Esophagus squamous epithelium (tissue), 5 donors: ENCODE measurements at places on chromosomes 3 and 15.

DNA sequence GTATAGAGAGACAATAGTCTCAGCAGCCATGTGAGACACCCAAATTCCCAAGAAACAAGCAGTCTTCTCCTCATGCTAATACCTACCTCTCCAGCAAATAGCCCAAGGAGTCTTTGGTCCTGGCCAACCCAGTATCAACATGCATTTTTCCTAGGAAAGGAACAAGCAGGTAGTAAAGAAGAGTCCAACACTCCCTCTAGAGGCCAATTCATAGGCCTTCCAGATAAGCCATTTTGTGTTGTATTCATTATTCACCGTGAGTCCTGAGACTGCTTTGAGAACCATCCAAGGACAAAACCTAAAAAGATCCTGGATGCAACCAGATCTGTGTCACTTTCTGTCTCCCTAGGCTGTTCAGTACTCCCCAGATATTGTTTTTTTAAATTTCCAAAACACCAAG, 63.6 kb upstream of the SNTN start:
- DNase-seq, result no peak

GRCh38 chr15:25179673-25180511, 225.1 kb downstream of the SNRPN start:
- no peak for DNase-seq

DNA sequence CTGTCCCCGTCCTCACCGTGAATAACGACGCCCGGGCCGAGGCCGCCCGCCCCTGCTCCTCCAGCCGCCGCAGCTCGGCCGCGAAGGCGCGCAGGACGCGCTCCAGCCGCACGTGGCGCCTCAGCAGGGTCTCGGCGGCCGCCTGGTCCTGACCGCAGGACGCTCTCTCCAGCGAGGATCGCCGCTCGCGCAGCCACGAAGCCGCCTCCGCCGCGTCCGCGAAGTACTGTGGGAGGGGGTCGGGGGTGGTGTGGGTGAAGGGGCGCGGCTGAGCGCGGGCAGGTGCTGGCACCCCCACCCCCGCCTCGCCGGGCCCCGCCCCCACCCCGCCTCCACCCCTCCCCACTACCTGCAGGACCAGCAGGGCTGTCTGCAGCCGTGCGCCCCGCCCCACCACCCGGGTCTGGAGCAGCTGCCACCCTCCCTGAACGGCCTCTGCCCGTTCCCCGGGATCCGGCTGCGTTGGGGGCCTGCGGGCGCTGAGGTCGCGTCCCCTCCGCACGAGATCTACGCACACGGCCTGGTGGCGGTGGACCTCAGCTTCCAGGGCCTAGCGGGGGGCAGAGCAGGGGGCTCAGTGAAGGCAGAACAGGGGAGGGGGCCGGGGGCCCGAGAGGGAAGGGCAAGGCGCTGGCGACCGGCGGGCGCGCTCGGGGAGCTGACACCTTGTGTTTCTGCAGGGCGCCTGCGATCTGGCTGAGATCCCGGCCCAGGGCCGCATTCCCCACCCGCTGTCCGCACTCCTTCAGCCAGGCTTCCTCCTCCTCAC, 11.7 kb downstream of the SPTBN5 start:
- DNase-seq, result no peak

DNA sequence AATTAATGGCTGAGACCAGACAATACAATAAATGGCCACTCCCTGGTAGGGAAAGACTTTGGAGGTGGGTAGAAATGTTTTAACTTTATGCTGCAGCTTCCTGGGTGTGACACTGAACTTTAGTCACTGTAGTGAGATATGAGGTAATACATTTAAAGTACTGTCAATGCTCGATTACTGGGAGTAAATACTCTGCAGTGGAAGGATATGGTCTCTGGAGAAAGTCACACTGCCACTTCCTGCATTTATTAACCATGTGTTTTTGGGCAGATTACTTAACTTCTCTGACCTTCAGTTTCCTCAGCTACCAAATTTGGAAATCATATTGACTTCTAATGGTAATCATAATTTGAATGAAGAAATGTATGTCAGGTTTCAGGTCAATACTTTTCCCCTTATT, 317.1 kb upstream of the TGFBR2 start:
- DNase-seq, result no peak

- DNase-seq, result no peak
Observed at GRCh38 chr3:30733209-30733608, 126.8 kb downstream of the TGFBR2 start.

- DNase-seq, result no peak
Observed at GRCh38 chr15:75620058-75620820, 5.3 kb downstream of the SNUPN start.

GRCh38 chr3:73427048-73427706, 197.6 kb downstream of the PDZRN3 start:
- DNase-seq, result no peak

GRCh38 chr3:146277953-146278631, 27.2 kb upstream of the PLSCR4 start:
- DNase-seq, result no peak

- DNase-seq, result no peak
Observed at GRCh38 chr3:149199474-149199873, 22.2 kb downstream of the CP start.

DNA sequence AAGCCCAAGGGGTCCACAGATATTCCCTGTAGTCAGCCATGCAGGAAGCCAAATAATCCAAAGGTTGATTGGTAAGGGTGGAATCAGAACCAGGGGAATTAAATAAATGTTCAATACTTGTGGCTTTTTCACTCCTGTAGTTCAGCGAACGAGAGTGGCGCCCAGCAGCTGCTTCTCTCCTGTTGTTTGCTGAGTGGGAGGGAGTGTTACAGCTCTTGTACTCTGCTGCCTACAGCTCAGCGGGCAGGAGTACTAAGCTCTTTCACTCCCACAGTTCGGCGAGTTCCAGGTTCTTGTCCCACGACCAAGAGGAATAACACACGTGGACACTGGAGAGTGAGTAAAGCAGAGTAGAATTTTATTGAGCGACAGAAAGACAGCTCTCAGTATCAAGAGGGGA, 105.9 kb downstream of the MOBP start:
- DNase-seq, result no peak

- no peak for DNase-seq
Observed at GRCh38 chr3:197791892-197792647, 1.0 kb downstream of the LRCH3 start.

DNA sequence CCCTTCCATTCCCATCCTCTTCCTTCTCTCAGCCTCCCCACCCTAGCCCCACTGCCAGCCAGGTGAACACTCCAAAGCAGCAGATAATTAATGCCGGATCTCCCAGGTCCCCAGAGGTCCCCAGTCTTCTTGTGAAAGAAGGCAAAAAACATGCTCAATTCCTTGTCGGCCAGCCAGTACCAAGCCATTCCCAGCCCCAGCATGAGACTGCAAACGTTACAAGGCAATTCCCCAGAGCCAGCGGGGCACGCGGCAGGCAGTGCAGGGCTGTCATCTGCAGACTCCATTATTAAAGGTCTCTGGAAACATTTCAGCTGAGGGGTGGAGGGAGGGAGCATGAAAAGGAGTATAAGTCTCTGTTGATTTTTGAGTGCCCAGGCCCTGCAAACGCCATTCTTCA, 117.8 kb downstream of the XXYLT1 start:
- no peak for DNase-seq

DNA sequence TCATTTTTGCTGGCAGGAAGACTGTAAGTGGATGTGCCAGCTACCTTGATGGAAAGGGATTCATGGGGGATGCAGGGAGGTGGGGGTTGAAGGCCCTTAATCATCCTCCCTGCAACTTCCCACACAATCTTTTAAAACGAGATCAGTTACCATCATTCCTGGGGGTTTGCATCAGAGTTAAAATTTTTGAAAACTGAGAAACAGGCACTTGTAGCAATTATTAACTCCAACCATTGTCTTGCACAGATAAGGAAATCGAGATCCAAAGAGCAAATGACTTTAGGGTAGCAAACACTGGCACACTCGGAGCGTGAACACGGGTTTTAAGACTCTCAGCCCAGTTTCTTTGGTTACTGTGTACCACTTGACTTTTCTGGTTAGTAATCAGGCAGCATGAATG, 41.9 kb downstream of the GPD1L start:
- DNase-seq, result no peak

GRCh38 chr3:74067296-74067695, 442.6 kb upstream of the PDZRN3 start:
- DNase-seq, result no peak

GRCh38 chr3:66472313-66473134, 28.3 kb downstream of the LRIG1 start:
- DNase-seq, result no peak

DNA sequence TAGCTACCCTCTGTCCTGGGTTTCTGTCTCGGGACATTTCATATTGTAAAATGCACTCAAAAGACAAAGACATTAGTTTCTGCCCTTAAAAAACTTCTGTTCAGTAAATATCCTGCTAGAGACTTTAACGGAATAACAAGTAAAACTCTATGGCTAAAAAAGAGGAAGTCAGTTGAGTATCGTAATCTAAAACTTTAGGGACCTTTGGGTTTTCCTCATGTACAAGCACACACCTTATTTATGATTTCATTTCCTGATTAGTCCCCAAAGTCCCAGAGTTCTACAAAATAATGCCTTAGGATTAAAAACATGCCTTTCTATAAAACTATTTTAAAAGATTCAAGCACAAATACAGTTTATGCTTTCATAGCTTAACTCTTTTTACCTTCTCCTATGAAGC, 585.9 kb downstream of the UNC13C start:
- no peak for DNase-seq

- DNase-seq, result no peak
Observed at GRCh38 chr15:65206750-65207149, 4.5 kb downstream of the CILP start.

- no peak for DNase-seq
Observed at GRCh38 chr3:63207066-63207590, 71.0 kb upstream of the SYNPR start.

DNA sequence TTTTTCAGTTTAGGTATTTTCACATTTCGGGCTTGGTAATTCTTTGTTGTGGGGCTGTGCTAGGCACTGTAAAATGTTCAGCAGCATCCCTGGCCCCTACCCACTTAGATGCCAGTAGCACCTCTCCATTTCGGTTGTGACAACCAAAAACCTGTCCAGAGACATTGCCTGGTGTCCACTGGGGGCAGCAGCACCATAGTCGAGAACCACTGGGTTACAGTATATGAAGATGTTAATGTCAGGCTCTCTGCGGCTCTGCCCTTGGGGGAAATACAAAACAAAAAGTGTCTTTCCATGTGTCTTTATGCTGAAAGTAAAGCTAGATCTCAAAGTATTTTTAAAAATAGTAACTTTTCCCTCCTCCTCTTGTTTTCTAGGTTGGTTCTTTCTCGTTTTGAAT, 177.2 kb downstream of the ITPR1 start:
- DNase-seq, result no peak

- no peak for DNase-seq
Observed at GRCh38 chr3:46874430-46874829, 3.1 kb upstream of the PTH1R start.

GRCh38 chr3:167839460-167840134, 104.1 kb downstream of the SERPINI1 start:
- DNase-seq, result no peak

DNA sequence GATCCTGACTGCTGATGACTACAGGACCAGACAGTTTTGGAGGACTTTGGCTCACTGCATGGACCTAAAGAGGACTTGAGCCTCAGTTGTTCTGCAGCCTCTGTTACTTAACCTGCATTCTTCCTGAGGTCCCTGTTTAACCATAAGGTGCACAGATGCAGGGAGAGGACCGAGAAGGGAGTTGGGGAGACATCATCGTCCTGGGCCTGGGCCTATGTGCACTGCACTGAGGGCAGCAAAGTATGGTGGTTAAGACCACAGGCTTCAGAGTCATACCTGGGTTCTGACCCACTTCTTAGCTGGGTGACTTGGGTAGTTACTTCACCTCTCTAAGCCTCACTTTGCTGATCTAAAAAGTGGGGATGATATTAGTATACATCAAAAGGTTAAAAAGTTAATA, 21.9 kb downstream of the KY start:
- no peak for DNase-seq

DNA sequence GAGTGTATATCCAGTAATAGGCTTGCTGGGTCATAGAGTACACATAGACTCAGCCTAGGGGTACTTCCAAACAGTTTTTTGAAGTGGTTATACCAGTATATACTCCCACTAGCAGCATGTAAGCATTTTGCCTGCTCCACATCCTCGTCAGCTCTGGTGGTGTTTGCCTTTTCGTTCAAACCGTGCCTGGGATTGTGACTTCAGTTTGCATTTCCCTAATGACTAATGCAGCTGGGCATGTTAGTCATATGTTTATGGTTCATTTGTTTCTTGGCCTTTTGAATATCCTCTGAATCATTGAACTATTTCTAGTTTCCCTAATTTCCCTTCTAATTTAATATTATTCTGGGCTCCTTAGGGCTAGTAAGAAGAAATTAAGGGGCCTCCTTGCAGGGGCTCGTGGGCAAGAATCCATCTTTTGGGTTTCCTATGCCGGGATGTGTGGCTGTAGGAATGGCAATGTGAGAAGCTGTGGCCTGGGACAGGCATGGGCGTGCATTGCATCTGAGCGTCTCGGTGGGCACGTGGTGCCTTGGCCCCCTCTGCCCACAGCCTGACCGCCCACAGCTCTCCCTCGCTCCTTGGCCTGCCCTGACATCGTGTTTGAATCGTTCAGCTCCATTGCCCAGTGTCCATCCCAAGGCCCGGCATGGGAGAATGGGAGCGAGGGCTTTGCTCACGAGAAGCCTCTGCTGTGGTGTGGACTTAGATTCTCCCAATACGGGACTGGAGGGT, 26.4 kb downstream of the FAH start:
- DNase-seq, result no peak

DNA sequence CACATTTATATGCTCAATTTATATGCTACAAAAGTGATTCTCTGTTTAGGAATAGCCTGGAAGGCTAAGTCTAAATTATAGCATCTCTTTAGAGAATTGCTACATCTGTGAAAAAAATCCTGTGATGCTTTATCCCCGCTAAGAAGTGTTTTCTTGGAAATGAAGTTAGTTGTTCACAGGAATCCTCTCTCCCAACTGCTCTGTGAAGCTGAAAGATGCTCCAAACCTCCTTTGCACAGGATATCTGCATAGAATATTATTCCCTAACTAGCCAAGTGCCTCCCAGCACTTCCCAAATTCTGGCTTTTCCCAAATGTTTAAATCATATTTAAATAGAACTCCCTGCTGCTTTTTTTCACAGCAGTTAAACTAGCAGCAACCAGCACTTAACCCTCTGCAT, 132.2 kb downstream of the SRGAP3 start:
- no peak for DNase-seq

DNA sequence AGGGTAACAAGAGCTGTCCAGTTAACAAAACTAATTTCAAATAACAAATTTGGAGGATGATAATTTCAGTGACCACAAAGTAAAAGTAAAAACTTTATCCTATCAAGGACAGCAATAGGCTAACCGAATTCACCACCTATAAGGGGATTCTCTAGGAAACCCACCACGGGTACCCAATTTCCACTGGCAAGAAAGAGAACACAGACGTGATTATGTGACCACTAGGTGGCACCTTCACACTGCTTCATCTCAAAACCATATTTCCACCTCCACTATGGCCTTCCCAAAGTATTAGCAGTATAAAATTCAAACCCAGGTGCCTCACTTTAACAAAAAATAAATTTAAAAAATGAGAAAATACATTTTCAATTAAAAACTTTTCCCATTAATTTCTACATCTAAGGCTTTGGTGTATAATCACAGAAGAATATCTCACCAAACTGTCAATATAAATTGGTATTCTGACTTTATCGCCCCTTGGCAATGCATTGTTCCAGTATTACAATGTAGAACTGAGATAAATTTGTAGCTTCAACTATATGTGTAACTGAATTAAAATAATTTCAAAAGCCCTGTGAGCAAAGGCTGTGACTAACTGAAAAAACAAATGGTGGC, 96.5 kb downstream of the FSIP1 start:
- no peak for DNase-seq
